ENCODE measurements at places on chromosomes 4 and X.

DNA sequence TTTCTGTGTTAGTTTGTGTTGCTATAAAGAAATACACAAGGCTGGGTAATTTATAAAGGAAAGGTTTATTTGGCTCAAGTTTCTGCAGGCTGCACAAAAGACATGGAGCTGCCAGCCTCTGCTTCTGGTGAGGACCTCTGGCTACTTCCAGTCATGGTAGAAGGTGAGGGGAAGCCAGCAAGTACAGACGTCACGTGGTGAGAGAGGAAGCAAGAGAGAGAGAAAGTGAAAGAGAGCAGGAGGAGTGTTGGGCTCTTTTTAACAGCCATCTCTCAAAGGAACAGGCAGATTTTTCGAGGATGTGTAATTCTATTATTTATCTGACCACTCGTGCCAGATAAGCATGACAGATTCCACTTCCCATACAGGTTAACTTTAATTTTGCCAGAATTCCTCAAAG is 1199.1 kb downstream of the ADGRL3 start:
- no peak for DNase-seq

GRCh38 chr4:142416121-142416520 is 430.0 kb downstream of the INPP4B start:
- no peak for DNase-seq

GRCh38 chr4:94701631-94702300 is 56.0 kb upstream of the BMPR1B start:
- no peak for DNase-seq

DNA sequence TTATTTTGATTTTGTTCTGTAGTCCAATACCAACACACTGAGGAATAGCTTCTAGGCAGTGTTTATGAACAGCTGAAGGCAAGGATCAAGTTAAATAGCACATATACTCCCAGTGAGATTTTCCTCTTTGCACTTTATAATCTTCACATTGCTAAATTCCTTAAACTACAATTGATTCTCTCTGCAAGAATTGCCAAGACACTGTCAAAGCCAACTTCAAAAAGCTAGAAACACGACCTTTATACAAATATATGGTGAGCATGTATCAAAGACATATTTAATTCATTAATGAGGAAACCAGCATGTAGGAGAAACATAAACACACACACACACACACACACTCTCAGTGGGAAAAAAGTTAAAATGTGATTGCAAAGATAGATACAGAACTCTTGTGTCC is 86.4 kb upstream of the FAM9C start:
- DNase-seq: no peak

DNA sequence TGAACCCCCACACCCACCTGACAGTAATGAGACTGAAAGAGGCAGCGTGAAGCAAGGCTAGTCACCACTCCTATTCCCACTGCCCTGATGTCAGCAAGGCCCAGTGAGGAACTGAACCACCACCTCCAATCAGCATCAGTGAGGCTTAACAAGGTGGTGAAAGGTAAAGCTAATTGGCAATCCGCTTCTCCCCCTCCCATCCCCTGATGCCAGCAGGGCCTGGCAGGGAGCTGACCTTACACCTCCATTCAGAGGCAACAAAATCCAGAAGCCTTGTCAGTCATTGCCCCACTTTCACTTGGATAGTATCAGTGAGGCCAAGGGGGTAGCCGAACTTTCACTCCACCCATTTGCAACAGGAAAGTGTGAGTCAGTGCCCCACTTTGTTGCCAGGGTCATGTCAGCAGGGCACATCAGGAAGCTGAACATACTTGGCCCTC is 60.8 kb downstream of the AWAT2 start:
- no peak for DNase-seq

DNA sequence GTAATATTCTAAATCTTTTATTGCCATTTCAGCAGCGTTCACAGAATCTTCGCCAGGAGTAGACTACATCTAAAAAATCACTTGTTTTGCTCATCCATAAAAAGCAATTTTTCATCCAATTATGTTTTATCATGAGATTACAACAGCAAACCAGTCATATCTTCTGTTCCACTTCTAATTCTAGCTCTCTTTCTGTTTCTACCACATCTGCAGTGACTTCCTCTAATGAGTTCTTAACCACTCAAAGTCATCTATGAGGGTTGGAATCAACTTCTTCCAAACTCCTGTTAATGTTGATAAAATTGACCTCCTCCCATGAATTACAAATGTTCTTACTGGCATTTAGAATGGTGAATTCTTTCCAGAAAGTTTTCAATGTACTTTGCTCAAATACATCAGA is 174.4 kb upstream of the BRWD3 start:
- no peak for DNase-seq

GRCh38 chrX:49066690-49067089 is 7.1 kb downstream of the PRAF2 start:
- DNase-seq: no peak

GRCh38 chr4:16608611-16609125 is 289.8 kb downstream of the LDB2 start:
- DNase-seq: no peak

GRCh38 chrX:7076245-7076661 is 71.3 kb upstream of the STS start:
- no peak for DNase-seq

DNA sequence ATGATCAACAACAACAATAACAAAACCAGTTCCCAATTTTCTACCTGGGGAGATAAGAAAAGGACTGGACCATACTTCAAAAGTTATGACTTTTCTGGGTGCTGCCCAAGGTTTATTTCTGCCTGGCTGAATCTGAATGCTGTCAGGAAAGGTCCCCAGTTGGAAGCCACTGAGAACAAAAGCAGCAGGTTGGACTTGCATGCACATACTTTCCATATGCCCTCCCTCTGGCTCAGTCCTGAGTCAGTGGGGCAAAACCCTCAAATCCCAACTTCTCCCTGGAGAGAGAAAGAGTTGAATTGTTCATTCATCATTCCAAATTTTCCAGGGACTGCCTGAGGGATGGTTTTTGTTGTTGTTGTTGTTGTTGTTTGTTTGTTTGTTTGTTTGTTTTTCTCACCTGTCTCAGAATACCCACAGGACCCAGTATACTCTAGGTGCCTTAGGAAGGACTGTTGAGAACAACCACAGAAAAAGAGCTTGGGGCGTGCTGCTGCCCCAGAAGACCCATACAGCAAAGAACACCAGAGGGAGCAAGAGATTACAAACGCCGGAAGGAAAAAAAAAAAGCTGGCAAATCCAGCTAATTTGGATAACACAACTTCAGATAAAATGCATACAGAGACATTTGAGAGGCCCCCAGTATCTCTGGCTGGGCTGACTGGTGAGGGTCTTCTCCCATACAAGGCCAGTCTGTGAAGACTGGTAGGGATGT is 138.9 kb upstream of the INPP4B start:
- peak; percentile 14 for DNase-seq

GRCh38 chr4:52588097-52588496 is 71.0 kb downstream of the USP46 start:
- DNase-seq: peak; percentile 19

GRCh38 chr4:182488896-182489295 is 245.7 kb downstream of the TENM3 start:
- DNase-seq: no peak

DNA sequence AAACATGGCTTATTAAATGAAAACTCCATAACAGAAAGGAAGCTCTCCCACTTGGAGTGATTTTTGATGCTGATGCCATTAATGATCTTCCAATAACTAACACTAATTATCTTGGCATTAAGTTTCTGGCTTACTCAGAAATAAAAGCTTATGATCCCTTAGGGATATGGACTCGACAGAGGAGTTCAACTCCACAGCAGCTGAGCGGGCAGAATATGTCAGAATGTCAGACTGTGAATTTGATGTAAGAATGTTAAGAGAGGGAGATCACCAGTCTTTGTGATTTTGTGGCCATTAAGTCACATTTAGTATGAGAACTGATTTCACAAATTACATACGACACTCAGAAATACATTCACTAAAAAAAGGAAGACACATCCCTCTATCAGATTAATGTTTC is 2244.0 kb downstream of the ARAP2 start:
- DNase-seq: no peak

DNA sequence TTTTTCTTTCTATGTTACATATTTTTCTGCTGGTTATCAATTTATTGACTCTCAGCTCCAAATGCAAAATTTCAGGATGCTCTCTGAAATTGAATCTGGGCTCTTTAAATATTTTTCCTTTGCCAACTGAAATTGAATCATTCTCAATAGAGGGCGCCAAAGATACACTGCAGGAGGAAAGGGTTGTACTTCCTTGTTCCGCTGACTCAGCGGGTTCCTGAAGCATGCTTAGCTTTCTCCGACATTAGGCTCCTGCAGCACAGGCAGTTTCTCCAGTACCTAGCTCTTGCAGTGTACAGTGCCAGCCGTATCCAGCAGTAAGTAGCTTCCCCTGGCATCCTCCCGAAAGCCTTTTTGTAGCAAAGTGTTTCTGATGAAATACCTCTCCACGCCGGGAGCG is 28.8 kb upstream of the CFAP47 start:
- peak; percentile 59 for DNase-seq

DNA sequence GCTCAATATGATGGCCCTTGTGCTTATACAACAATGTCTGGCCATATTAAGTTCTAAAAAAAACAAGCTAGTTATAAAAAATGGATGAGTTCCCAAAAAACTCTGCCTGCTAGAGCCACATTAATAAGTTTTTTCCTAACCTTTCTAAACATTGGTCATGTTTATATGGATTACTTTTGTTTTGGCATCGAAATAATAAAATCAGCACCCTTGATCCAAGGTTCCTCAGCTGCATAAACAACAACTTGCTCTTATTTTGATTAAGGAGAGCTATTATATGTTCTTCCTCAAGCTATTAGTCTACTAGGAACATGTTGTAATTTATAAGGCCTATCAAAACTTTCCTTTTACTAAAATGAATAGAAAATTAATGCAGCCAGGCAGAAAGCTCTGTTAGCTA is 48.4 kb downstream of the UNC5C start:
- DNase-seq: no peak

DNA sequence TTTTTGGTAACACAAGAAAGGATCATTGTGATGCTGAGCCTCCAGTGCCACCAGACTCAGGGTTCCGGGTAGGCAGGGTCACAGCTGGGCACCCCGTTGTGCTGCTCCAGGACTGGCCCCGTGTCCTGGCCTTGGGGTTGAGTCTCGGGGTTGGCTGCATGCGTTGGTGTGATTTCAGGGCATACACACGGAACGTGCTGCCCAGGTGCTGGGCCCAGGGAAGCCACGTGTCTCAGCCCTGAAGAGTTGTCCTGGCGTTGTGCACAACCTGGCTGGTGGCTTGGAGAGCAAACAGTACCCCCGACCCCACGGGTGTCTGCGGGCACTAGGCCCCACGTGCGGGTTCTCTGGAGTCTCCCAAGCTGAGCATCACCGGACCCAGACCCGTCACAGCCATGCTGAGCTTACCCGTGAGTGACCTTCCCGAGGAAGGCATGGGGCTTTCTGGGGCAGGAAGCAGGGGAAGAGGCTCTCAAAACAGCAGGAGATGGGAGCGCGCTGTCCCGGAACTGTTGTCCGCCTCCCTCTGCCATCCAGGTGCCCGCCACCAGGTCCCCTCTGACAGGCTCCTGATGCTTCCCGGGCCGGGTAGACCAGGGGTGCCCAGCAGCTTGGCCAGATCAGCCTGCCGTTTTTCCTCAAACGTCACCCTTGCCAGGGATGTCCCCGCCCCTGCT is 66.1 kb upstream of the ENPP6 start:
- DNase-seq: no peak

GRCh38 chr4:103645991-103646390 is 73.8 kb downstream of the TACR3 start:
- no peak for DNase-seq

DNA sequence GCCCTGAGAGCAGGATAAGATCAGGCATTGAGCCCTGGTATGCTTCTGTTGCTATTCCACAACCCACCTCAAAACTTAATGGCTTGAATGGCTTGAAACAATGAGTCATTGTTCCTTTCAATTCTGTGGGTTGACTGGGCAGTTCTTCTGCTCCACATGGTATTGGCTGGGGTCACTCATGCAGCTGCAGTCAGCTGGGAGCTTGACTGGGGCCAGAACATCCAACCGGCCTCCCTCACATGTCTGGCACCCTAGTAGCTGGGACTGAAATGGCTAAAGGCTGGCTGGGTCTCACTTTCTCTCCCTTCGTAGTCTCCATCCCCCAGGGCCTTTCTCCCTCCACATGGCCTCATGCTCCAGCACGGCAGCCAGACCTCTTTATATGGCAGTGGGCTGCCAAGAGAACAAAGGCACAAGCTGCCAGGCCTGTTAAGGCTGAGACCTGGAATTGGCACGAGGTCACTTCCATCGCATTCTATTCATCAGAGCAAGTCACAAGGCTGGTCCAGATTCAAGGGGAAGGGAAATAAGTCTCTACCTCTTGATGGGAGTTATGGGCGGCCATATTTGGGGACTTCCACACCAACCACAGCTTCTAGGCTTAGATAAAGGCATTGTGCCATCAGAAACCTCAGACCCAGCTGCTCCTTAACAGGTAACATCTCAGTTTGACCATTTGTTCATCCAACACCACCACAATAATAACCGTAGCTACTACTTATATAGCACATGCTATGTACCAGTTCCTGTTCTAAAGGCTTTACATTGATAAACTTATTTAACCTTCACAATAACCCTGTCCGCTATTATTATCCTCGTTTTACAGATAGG is 159.7 kb upstream of the ATP6AP2 start:
- DNase-seq: peak; percentile 36

GRCh38 chrX:153968754-153969124 is 2.9 kb downstream of the HCFC1 start:
- DNase-seq: no peak

DNA sequence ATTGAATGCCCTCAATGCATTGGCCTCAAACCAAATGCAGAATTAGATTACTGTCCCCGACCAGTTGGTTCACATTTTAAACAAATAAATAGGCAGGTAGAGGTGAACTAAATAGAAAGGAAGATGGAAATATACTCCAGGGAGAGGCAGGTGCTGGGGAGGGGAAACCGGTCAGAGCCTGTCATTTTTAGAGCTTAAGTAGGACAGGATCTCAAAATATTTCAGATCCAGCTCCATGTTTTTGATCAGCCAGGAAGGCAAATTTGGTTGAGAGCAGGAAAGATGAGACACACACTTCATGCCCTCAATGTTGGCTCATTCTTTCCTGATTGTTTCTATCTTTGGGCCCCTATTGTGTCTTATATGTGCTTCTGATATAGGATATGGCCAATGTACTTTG is 206.7 kb downstream of the SHROOM3 start:
- no peak for DNase-seq

All from ACHN (cell line).